ENCODE measurements at places on chromosomes 1 and 21.

DNA sequence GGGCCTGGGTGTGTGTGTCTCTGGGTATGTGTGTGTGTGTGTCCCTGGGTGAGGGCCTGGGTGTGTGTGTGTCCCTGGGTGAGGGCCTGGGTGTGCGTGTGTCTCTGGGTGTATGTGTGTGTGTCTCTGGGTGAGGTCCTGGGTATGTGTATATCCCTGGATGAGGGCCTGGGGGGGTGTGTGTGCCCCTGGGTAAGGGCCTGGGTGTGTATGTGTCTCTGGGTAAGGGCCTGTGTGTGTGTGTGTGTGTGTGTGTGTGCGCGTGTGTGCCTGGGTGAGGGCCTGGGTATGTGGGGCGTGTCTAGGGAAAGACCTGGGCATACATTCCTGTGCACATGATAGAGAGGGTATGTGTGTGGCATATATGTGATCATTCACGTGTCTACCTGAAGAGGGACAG is 155.1 kb upstream of the ZC3H12A start:
- DNase-seq, result no peak

DNA sequence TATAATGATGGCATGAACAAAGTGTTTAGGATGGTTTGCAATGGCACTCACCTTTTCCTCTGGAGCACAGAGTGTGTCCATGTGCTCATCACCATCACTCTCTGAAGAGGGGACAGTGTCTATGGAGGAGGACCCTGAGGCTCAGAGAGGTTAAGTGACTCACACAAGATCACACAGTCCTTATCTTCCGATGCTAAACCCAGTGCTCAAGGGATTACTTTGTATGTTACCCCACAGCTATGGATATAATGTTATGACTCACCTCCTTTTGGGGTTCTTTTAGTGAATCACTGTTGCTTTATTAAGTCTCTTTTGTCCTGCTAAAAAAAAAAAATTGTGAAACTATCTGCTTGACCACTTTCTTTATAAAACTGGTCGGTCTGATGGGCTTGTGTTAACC is 67.6 kb downstream of the TENT5C start:
- no peak for DNase-seq

DNA sequence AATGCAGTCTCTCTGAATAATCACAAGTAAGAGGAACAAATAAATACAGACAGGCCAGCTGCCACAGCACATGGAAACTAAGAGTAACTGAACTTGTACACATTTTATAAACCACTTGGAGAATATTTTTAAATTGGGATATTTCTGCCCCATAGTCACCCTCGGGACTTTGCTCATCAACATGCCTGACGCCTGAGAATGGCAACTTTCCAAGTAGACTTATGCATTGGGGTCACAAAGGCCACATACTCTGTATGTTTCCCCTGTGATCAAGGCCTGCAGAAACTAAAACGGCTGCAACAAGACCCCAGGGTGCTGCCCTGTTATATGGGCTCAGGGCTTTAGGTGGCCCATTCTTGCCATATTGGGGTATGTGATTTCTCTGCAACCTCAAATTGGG is 38.3 kb upstream of the GJA5 start:
- no peak for DNase-seq

GRCh38 chr1:162397039-162397448 is 14.9 kb downstream of the SH2D1B start:
- no peak for DNase-seq

DNA sequence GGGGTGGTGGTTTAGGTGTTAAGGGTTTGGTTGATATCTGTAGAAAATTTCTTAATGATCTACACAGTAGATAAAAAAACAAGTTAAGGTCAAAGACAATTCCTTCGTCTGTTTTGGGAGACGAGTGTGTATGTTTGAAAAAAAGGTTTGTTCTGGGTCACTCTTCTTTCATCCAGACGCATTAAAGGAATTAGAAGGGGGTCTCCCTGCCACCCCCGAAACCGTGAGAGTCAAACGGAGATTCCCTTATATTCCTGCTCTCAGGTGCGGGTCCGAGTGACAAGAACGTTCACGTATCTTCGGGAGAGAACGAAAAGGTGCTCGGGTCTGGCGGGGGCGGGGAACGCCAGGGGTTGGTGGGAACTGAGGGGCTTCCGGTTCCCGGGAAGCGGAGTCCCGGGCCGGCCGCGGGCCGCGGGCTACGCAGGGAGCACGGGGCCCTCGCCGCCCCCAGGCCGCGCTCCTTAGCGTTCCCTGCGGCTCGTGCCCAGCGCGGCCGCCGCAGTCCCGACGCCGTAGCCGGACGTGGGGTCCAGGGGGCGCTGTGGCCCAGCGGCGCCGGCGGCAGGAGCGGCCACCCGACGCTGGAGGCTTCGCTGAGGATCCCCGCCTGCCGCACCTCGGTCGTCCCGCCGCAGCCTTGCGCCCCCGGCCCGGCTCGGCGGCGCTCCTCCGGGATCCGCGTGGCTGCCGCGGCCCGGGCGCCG is at the start of gene ZFYVE9:
Gene ZFYVE9, plus strand, starts transcription at position 577 of the 707 bp plus-strand sequence. CDS start 91,118 bp downstream, outside the sequence.
- peak; percentile 54 for DNase-seq

DNA sequence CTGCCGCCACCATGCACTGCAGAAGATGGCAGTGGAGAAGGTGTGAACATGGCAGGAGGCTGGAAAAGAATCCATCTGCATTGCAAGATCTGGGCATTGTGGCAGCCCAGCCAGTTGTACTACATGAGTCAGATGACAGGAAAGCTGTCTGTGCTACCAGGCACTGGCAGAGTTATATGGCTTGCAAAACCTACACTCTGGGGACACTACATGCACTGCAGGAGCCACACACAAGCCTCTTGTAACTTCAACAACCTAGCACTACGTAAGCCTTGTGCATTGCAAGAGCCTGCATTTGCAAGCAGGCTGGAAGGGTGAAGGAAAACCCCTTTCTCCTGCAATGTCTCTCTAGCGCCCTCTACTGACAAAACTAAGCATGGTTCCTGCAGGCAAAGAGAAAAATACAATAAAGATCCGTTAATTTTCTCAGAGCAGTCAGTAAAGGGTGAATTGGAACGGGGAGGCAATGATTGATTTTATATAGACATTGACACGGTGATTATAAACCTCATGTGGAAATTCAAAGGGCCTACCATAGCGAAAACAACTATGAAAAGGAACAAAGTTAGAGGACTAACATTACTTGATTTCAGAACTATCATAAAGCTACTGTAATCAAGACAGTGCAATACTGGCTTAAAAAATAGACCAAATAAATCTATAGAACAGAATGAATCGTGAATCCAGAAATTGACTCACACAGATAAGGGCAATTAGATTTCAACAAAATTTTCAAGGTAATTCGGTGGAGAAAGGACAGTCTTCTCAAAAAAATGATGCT is 26.2 kb upstream of the DYNLT5 start:
- DNase-seq, result peak; percentile 3

- no peak for DNase-seq
Measured at GRCh38 chr1:173507205-173507846, 30.2 kb downstream of the PRDX6 start.

DNA sequence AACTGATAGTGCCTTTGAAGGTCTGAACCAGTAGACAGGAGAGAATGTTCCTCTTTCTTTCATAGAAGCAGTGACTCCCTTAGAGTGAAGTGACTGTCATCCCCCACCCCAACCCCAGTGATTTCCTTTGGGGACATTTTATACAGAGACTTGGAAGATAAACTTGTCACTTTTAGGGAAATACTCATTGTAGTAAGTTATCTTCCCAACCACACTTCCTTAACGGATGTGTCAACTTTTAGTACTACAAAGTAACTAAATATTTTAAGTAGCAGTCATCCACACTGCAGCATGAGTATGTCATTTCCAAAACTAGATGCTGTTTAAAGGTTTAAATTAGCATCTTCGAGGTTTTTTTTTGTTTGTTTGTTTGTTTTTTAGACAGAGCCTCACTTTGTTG is 13.7 kb downstream of the LRRC8B start:
- no peak for DNase-seq

GRCh38 chr1:171913385-171913784 is 72.1 kb downstream of the DNM3 start:
- no peak for DNase-seq

- DNase-seq, result no peak
Measured at GRCh38 chr1:201153474-201154388, 543 bp downstream of the TMEM9 start.

GRCh38 chr1:84350104-84350503 is 48.2 kb upstream of the DNASE2B start:
- DNase-seq, result no peak

DNA sequence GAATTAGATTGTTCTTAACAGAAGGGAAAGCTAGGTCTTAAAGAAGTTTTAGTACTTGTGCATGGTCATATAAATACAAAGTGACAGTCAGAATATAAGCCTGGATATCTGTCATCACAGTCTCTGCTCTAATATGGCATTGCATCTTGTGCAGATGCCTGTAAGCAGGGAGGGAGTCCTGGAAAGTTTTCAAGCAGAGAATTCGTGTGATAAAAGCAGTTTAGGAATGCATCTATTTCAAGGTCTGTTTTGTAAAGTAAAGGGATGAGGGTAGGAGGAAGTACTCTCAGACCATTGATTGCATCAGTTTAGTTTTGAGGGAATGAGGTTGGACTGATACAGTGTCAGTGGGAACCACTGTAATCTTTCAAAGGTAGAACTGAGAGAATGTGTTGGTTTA is 30.6 kb downstream of the IARS2 start:
- no peak for DNase-seq

DNA sequence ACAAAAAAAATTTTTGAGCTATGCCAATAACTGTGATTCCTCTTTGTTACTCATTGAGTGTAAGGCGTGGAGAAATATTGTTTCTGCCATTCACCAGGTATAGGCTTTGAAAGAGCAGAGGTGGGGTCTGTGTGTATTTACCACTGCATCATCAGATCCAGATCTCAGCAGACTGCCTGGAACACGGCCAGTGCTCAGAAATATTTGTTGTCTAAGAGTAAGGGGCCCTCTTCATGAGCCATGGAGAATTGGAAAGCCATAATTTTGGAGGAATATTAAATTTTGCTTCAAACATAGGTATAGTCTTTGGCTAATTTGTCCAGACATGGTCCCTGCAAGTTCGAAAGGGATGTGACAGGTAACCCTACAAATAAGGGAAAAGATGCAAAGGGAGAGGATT is 231.3 kb upstream of the IRF2BP2 start:
- DNase-seq, result no peak

GRCh38 chr1:47529520-47530098 is 91.8 kb downstream of the FOXD2 start:
- DNase-seq, result no peak

GRCh38 chr1:47622776-47623556 is 185.1 kb downstream of the FOXD2 start:
- DNase-seq, result no peak

DNA sequence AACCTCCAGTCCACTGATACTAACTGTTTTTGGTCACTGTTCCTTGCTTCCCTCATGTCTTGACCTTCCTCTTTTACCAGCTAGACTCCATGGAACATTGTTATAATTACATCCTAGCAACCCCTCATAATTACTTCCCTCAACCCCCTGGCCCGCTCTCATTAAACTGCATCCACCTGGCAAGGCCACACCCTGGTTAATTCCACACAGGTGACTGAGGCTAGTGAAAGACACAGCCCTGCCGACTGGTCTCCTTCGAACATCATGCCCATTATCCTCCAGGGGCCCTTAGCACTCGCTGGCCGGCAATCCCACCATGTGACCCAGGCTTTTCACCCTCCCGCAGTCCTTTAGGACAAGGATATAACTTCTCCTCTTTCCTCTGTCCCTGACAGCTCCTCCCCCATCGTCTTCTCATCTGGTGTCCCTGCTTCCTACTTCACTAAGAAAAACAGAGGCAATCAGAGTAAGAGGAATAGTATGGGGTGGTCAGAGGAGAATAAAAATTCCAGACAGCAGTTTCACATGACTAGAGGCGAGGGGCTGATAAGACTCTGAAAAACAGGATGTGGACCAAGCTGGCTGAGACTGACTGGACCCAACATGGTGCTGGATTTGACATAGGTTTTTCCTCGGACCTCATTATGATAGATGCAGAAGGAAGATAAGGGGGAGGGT is 8.8 kb upstream of the TENT5B start:
- no peak for DNase-seq

GRCh38 chr1:78141531-78142231 is 95.9 kb downstream of the GIPC2 start:
- DNase-seq, result no peak

DNA sequence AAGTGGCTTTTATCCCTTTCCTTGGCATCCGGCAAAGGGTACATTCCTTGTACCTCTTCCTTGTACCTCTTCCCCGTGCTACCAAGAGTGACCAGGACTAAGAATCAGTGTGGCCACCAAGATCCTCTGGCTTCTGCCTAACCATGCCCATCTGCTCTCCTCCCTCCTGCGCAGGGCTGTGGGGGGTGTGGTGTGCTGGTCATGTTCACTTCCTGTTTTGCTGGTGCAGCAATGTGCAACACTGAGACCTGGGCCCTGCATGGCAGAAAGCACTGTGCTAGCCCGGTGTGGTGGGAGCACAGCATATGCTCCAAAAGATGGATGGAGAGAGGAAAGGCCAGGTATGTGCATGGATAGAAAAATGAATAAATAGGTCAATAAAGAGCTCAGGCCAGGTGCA is 33.3 kb upstream of the TENT5C start:
- no peak for DNase-seq

DNA sequence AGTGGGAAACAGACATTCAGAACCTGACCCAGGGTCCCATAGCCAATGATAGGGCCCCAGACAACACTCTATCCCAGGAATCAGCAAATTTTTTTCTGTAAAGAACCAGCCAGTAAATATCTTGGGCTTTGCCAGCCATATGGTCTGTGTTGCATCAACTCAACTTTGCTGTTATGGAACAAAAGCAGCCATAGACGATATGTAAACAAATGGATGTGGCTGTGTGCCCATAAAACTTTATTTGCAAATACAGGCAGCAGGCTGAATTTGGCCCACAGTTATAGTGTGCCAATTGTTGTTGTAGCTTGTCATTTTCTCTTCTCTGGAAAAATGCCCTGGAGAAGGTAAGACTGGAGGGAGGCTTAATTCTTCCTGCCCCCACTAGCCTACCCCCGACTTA is 431.1 kb upstream of the VAMP3 start:
- no peak for DNase-seq

DNA sequence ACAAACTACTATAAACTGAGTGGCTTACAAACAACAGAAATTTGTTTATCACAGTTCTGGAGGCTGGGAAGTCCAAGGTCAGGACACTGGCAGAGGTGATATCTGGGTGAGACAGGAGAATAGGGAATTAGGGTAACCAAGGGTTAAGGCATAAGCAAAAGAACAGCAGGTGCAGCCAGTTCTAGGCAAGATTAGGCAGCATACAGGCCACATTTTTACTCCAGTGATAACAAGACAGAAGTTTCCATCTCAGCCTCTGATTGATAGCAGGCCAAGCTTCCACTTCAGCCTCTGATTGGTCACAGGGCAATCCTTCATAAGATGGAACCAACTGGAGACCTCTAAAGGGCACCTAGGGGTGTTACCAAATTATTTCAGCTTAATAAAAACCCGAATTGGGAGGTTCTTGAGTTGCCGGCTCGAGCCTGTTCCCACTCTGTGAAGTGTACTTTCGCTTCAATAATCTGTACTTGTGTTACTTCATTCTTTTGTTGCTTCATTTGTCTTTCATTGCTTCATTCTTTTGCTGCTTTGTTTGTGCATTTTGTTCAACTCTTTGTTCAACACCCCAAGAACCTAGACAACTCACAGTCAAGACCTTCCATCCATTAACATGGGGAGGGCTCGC is 185.6 kb downstream of the TOMM20 start:
- no peak for DNase-seq

- DNase-seq, result no peak
Measured at GRCh38 chr21:44568261-44568660, 5.3 kb upstream of the KRTAP10-4 start.

Data from T follicular helper cell (primary cell).